ENCODE measurements at places on chromosomes 5 and 9.
A peak's percentile ranks its signal among the peaks of the same experiment; 100 is the strongest.

DNA sequence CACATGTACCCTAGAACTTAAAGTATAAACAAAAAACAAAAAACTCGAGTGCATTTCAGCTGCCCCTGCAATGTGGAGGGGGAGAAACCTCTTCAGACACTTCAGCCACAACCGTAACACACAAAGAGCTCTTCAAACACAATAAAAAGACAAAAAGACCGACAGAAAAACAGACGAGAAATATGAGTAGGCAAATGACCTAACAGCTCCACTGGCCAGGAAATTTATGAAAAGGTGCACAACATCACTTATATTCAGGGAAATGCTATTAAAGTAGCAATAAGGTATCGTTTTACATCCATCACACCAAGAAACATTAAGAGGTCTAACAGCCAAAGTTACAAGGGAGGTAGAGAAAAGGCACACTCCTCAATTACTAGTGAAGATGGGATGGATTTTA is 6.2 kb downstream of the ZBED3 start:
- no peak for ATAC-seq

GRCh38 chr9:117029341-117029740 is 342.2 kb downstream of the TRIM32 start:
- ATAC-seq, result no peak

GRCh38 chr5:120655828-120656435 is 191.8 kb downstream of the PRR16 start:
- no peak for ATAC-seq

DNA sequence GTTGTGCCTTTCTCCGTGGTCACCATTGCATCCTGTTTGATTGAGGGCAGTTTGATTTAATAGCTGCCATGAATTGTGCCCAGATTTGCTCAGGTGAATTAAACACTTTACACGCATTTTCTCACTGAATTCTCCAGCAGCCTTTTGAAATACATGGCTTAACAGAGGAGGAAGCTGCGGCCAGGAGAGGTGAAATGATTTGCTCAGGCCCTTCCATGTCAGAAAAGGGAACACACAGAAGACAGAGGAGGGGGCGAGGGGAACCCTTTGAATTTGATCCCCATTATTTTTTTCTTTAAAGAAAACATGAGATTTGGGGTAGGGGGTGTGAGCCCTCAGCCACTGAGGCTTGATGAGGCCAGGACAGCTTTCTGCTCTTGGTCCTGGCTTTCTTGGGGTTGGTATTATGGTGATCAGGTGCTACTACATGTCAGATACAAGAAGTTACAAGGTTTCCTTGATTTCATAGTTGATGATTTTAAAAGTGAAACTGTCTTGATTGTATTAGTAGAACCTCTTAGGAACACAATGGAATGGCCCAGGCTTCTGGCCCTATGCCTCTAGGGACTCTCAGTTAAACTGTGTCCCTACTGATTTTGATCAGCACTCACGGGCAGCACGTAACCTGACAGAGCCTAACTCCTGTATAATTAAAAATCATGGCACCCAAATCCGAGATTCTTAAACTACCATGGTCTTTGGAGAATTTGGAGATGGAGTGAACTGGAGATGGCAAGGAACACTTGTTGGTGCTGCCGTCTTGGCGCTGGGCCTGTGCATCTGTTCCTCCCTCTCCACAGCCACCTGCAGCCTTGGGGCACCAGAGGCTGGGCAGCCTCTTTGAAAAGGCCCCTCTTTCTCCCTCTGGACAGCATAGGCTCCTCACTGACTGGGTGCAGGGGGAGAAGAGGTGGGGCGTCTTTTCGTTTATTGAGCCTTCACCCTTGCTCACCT is 107.9 kb downstream of the TRIO start:
- no peak for ATAC-seq

DNA sequence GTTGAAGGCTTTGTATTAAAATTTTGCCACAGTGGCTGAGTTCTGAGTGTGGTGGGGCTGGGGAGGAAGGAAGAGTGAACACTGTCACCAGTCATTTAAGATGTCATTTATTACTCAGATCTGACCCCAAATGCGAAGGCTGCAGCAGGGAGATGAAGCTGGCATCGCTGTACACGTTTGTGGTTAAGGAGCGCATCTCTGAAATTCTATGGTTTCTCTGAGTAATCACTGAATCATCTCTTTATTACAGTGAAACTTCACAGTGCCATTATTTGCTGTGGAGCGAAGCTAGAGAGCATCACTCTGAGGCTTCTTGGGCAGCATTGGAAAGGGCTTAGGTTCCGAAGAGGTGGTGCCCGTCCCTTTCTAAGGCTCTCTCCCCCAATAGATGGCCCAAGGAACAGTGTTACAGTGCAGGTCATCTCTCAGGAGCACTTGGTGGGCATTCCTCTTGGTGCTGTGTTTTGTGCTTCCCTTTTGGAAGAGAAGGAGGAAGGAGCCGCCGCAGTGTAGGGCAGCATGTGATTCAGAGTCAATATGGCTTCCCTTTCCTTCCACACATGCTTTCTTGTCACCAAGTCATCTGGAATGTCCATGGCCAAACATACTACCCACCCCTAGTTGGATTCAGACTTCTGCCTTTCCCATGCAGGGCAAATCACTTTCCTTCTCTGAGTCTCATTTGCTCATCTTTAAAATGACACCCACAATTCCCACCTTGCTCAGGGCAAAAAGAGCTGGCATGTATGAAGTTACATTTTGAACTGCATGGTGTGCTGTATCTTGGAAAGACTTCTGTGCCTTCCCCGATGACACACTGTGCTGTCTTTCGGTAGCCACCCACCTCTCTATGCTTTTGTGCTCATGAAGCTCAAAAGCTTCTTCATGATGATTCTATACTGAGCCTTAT is 9.3 kb upstream of the TEX48 start:
- ATAC-seq, result no peak

GRCh38 chr9:116626762-116627161 is 60.3 kb upstream of the TRIM32 start:
- ATAC-seq, result no peak

GRCh38 chr5:158142156-158142555 is 283.2 kb upstream of the CLINT1 start:
- ATAC-seq, result no peak

GRCh38 chr9:78468231-78468630 is 171.3 kb downstream of the PSAT1 start:
- ATAC-seq, result no peak

- peak; percentile 57 for ATAC-seq
These were observed 3.7 kb upstream of the WDR31 start for GRCh38 chr9:113343732-113344231.

- no peak for ATAC-seq
These were observed 22.3 kb upstream of the RNF130 start for GRCh38 chr5:180093651-180094382.

DNA sequence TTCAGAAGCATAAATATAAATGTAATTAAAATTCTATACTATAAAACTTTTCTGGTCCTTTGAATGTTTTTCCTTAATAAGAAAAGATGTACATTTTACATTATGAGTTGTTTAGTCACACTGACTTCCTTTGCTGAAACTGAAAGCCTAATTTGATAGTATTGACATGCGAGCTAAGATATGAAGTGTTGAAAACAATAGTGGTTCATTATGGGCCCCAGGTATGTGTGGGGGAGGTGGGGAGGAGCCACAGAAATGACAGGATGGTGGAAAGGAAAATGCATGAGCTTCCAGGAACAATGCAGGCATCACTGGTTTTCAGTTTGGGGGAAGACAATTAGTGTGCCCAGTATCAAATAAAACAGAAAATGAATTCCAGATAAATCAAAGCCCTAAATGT is 35.4 kb upstream of the RLN1 start:
- no peak for ATAC-seq

- ATAC-seq, result peak; percentile 40
These were observed 1.6 kb downstream of the MED27 start for GRCh38 chr9:132077881-132078698.

DNA sequence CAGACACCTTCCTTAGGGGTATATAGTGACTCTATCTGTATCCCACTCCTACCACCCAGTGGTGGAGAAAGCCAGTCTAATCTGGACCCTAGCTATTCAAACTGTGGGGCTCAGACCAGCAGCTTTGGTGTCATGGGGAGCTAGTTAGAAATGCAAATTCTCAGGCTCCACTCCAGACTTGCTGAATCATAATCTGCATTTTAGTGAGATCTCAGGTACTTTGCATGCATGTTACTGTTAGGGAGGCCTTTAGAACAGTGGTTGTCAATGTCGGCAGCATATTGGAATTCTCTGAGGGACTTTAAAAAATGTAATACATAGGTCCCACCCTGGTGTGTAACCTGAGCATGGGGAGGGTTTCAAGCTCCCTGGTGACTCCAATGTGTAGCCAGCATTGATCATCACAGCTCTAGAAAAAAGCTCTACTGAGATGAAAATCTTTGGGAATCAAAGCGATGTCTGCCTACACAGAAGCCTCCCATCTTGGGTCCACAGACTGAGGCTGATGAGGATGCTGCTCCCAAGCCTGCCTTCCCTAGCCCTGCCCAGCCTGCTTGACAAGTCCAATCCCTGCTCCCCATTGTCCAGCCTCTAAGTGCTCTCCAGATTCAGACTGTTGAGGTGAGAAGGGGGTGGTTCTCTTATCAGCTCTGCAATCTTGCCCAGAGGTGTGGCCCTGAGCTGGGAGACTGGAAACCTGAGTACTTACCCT is 11.9 kb upstream of the GM2A start:
- no peak for ATAC-seq

GRCh38 chr5:149999359-149999758 is 1.1 kb downstream of the TIGD6 start:
- ATAC-seq, result no peak

DNA sequence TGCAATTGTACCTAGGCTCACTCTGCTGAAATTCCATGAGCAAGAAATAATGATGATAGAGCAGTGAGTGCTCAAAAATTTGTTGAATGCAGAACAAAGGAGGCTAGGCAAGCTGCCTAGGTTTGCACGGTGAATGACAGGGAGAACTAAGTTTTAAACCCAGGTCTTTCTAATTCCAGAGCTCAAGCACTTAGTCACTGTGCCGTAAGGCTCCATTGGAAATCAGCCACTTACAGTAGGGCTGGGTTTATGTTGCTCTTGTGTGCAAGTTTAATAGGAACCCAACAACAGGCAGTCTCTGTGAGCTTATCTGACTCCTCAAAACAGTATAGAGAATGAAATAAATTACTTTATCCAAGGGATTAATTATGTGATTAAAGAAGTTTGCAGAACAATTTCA is 147.0 kb downstream of the CSNK1G3 start:
- no peak for ATAC-seq

- ATAC-seq, result peak; percentile 78
These were observed 16.2 kb downstream of the ATPSCKMT start for GRCh38 chr5:10233505-10233904.

DNA sequence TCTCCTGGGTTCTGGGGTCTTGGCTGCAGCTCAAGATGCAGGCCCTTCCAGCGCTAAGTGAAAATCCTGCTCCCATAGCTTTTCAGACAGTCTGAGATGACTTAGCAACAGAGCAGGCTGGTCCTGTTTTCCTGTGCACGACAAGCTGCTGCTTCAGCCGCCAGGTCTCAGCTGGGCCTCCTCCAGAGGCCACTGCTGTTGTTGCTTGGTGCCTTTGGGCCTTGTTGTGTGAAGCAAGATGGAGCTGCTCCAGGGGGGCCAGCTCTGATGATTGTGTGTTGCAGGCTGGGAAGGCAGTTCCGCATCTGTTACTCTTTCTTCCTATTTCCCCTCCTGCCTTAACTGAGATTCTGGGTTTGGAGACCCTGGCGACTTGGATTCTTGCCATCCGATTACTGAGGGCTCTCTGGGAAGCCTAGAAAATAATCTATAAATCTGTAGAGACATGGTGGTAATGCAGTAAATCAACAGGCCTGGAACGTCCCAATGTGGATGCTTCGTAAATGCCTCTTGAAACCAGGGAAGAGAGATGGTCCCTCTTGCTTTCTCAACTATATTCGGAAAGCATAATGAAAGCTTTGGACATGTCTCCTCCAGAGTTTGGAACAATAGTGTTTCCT is 3.2 kb downstream of the MAP1B start:
- no peak for ATAC-seq

DNA sequence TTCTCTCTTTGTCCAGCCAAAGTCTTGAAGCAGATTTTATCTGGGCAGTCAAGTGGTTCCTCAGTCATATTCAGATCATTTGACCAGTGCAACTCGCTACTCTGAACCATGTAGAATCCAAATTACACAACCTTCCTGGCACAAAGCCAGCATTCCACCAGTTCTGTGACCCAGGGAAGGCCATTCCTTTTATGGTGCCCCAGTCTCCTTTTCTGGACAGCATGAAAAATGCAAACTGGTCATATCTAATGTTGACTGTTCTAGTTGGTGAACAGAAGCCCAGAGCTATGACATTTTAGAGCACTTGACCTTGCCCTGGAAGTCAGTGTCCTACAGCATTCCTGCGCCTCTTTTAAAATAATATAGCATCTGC is 364.6 kb downstream of the BRINP1 start:
- no peak for ATAC-seq

DNA sequence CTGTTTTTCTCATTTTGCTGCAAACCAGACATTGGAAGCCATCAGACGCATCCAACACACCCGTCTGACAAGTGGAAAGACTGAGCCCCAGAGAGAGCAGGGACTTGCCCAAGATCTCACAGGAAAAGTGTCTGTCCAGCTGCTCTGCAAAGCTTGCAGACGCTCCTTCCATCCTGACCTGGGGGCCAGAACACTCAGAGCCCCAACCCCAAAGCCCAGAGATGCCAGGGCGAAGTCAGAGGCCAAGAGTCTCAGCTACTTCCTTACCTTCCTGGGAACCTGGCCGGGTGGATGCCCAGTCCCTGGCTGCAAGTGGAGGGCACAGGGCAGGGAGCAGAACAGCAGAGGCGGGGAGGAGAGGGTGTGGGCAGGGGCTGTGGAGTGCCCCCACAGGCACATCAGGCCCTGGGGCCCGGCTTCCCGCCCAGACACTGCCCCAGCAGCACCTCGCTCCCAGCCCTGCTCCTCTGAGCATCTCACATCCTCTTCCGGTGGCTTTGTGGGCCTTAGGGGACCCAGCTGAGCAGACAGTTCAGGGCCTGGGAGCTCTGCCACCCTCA is 9.7 kb upstream of the RALGDS start:
- ATAC-seq, result no peak

DNA sequence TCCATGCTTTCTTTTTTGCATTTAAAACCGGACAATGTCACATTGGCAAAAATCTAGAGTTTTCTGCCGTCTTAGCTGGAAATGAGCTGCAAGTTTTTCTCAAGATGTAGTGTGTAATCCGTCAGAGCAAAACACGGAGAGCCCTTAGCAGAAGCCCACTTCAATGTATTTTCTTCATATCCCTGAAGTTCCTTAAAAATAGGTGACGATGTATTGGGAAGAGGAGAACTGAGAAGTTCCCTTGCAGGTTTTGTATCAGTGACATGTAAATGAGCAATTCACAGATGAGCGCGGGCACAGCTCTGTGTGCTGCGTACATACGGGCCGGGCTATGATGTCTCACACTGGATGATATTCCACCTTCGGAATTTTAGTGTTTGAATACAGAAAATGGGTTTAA is 14.8 kb upstream of the CLPTM1L start:
- ATAC-seq, result no peak

DNA sequence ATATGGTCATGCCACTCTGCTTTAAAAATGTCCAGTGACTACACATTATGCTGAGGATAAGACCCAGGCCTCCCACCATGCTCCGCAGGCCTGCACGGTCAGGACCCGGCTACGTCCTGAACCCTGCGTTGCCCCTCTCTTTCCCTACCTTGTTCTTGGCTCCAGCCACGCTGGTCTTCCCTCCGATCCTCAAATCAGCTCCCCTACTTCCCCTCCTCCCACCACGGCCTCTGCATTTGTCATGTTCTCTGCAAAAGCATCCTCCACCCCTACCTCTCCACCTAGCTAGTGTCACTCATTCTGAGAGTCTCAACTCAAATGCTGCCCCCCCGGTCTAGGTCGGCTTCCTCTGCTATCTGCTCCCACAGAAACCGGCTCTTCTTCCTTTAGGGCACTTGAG is 11.2 kb downstream of the GPX3 start:
- ATAC-seq, result no peak

Data from motor neuron (in vitro differentiated cells).